Right lung (tissue), 10 donors: ENCODE measurements at places on chromosomes 6 and 20.

DNA sequence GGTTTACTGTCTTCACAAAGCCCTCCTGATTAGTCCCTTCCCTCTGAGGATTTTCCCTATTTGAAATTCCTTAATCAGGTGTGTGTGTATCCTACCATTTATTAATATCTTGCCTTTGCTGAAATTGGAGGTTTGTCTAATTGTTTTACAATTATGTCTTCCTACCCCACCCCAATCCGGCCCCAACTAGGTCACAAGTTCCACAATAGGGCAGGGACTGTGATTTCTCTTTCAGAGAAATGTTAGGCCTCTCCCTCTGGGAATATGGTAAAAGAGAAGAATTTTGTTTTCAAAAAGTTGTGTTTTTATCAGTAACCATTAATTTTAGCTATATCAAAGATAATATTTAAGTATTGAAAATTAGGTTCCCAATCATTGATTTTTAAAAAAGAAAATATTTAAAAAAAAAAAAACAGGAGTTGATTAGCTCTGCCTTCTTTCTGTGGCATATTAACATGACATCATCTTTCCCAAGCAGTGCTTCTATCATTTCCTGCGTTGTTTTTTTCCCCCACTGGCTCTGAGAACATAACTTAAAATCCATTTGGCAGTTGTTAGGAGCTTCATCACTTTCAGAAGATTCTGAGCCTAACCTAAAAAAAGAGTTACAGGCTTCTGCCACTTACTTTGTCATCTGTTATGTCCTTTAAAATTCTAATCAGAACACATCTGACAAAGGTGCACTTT, 36.1 kb downstream of the BLOC1S5 start:
- DNase-seq: no peak

- no peak for DNase-seq
Observed at GRCh38 chr20:20729563-20729962, 17.1 kb upstream of the RALGAPA2 start.

DNA sequence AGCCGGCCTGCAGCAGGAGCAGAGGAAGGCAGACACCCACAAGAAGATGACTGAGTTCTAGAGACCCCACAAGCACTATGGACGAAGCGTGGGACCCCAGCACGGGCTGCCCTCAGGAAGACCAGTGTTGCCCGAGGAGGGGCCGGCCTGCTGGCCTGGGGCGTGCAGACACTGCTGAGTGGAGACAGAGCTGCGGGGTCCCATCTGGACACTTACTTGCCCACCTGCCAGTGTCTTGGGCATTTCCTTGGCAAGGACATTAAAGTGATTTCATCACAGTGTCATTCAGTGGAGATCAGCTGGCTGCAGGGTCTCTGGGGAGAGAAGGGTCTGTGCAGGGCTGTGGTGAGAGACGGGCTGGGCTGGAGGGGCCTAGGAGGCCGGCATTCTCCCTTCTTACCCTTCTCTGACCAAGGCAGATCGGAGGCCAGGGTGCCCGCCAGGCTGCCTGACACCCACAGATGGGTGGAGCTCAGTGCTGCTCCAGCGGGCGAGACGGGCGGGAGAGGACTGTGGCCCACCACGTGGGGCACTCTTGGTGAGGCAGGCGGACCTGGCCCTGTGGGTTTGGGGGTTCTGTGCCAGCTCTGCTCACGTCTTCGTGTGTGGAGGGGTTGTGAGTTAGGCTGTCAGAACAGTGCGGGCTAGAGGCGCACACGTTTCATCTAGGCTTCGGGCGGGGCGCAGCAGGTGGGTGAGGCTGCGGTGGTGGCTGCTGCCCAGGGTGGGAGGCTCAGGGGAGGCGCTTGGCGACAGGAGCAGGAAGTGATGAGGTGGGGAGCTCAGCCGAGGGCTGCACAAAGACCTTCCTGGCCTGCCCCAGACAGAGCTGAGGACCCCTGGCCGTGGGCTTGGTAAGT, at the start of gene LIME1:
Gene LIME1 (plus strand): TSS at position 806 of the 860 bp plus-strand sequence. CDS start 886 bp downstream, outside the sequence.
- no peak for DNase-seq

- DNase-seq: no peak
Observed at GRCh38 chr6:54003316-54003715, 107.9 kb upstream of the MLIP start.

DNA sequence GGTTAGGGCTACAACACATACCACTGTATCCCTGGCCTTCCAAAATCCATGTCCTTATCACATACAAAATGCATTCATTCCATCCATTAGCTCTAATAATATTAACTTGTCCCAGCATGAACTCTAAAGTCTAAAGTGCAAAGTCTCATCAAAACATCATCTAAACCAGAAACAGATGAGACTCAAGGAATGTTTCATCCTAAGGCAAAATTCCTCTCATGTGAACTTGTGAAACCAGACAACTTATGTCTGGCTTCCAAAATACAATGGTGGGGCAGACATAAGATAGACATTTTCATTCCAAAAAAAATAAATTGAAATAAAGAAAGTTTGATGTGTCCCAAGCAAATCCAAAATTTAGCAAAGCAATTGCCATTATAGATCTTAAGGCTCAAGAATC, 257.4 kb downstream of the HTR1B start:
- no peak for DNase-seq

DNA sequence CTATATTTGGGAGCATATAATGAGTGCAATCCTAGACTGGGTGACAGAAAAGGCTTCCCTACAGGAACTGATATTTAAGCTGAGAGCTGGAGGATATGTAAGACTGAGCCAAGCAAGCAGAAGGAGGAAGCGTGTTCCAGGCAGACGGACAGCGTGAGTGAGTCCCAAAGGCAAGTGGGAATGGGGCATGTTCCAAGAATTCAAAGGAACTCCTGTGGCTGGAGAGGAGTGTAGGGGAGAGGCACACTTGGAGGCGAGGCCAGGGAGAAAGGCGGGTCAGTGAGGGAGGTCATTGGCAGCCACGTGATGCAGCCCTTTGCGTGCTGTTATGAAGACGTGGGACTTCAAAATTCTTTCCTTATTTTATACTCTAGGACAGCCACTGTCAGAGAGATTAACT, 27.9 kb upstream of the SGK1 start:
- no peak for DNase-seq

- DNase-seq: no peak
Observed at GRCh38 chr6:107667790-107668189, 156.3 kb downstream of the SCML4 start.

DNA sequence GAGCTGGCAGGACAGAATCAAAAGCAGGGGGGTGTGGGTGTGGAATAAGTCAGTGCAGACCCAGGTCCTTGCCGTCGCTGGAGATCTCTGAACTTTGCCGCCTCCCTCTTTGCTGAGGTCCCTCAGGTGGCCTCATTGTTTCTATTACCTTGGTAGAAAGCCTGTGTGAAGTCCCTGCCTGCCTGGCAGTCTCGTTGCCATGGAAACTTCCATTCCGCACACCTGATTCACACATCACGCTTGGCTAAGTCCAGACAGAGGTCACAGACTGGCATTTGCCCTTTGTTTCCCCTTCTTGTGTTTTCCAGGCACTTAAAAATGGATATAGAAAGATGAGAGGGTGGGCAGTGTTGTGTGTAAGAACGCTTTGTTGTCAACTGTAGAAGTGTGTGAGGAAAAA, 260.6 kb downstream of the PRL start:
- DNase-seq: no peak

- DNase-seq: peak; percentile 80
Observed at GRCh38 chr6:41442800-41443501, 103.2 kb upstream of the FOXP4 start.

GRCh38 chr6:134706153-134706552, 243.7 kb downstream of the ALDH8A1 start:
- no peak for DNase-seq

DNA sequence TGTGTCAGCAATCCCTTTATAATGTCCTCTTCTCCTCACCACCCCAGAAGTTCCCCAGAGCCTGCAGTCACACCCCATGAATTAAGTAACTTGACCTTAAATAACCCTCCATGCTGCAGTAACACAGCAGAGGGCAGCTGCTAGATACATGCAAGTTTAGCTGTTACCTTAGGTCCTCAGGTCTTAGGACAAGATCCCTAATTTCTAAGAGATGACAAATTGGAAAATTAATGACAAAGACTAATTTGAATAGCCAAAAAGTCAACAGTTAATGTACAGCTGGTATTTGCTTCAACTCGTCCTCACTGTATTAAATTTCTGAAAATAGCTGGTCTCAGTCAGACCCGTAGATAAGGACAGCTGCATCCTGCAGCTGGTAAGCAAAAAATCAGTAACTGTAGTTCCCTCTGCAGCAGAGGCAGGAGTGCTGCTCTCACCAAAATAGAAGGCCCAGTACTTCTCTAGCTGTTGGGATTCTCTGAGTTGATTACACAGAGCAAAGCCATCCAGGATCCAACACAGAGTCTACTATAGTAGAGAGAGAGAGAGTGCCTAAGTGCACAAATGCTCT, 62.4 kb downstream of the TNFRSF21 start:
- peak; percentile 35 for DNase-seq

DNA sequence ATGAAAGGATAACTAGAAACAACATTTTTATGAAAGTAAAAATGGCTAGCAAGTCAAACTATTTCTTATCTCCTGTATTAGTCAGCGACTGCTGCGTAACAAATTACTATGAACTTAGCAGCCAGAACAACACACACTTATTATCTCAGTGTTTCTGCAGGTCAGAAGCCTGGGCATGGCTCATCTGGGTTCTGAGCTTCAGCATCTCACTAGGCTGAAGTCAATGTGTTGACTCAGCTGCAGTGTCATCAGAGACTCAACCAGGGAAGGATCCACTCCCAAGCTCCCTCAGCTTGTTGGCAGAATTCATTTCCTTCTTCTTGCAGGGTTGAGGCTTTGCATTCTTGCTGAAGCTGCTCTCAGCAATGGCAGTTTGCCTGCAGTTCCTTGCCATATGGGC, 33.2 kb upstream of the IGF2R start:
- no peak for DNase-seq

GRCh38 chr20:46362921-46363867, 43.2 kb downstream of the ELMO2 start:
- DNase-seq: no peak

- no peak for DNase-seq
Observed at GRCh38 chr20:44087857-44088120, 99.2 kb downstream of the JPH2 start.

- DNase-seq: no peak
Observed at GRCh38 chr20:38760978-38761377, 12.7 kb downstream of the ACTR5 start.

DNA sequence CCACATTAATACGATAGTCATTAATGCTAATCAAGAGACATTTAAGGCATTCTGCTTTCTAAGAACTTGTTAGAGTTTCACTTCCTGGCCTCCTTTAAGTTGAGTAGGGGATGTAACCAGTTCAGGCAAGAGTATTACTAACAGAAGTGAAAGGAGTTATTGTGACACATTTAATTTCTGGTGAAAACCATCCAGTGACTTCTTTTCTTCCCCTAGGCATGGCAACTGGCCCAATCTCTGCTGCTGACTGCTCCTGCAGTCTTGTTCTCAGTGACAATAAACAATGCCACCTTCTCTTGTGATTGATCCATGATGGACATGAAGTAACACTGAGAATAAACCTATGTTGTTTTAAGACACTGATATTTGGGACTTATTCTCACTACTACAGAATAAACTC, 130.9 kb upstream of the DEFB112 start:
- DNase-seq: no peak

DNA sequence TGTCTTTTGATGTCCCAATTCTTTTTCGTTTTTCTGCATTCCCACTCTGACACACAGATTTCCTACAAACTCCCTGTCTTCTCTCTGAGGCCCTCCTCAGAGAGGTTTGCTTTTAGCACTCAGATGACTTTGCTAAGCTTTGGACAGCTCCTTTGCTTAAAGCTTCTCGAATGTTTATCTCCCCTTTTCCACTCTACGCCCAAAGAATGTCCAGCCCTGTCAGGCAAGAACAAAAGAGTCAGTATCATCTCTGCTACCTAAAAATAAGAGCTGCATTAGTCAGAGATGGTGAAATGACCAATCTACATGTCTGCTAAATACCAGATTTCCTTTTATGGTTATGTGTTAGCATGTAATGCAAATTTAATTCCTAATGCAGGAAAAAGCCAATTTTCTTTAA, 56.8 kb downstream of the PREP start:
- DNase-seq: no peak

DNA sequence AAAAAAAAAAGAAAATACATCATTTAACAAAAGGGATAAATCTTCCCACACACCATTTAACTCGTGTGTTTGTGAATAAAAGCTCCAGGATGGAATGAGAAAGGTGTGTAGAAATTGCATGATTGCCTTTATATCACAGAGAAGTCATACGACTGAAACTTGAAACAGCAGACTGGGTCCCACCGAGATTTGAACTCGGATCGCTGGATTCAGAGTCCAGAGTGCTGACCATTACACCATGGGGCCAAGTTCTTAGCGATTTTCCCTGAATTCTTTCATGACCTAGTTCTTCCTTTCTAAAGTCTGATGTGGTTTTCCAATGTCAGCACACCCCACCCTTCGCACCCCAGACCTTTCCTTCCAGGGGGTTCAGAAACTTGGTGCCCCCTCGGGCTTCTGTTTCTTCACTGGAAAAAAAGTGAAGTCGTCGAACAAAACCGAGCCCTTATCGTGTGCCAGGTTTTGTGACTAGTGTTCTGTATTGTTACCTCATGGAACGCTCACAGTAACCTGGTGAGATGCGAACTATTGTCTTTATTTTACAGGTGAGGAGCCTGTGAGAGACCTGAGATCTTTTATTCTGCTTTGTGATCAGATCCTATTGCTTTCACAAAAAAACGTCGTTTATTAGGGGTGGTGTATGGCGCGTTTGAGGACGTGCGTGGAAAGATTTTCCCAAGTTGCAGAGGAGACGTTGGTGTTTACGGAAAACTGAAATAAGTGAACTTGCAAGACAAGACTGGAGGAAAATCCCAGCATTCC, 120.8 kb downstream of the OR2B2 start:
- peak; percentile 65 for DNase-seq

GRCh38 chr6:158040051-158040803, 58.6 kb downstream of the SYNJ2 start:
- no peak for DNase-seq

DNA sequence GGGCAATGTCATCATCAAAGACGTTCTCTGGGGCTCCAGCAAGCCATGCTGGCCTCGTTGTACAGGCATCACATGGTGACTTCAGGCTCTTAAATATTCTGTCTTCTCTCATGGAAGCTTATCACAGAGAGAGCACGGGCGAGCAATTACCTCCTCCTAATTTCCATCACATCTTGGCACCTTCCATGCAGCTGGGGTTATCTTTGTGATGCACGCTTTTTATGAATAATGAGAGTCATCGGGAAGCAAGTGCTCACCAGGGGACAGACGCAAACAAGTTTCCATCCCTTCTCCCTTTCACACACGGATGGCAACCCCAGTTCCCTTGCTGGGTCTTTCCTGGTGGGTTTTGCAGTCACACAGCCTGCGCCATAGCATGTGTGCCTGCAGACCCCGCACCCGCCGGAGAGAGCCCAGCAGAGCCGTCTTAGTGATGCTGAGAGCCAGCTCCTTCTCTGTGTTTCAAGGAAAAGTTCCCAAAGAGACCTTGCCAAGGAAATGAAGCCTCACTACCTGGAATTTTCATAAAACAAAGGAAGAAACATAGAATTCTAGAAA, 116.3 kb upstream of the AFDN start:
- no peak for DNase-seq

DNA sequence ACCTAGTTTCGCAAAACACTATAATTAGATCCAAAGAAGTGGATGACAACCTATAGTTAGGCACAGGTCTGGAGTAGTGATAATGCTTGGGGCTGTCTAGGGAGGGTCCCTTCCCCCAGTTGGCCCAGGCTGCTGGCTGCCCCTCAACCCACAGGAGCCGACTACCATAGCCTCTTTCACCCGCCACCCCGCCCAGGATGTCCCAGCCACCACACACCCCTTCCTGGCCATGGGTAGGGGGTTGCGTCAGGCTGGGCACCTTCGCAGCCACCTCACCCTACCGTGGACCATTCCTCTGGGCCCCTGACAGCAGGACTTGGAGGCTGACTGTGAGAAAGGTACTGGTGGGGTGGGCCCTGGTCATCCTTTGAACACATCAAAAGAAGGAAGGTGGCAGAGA, 8.5 kb downstream of the TFEB start:
- DNase-seq: no peak
